ENCODE measurements at places on chromosomes 7 and 10.
A peak's percentile ranks its signal among the peaks of the same experiment; 100 is the strongest.

DNA sequence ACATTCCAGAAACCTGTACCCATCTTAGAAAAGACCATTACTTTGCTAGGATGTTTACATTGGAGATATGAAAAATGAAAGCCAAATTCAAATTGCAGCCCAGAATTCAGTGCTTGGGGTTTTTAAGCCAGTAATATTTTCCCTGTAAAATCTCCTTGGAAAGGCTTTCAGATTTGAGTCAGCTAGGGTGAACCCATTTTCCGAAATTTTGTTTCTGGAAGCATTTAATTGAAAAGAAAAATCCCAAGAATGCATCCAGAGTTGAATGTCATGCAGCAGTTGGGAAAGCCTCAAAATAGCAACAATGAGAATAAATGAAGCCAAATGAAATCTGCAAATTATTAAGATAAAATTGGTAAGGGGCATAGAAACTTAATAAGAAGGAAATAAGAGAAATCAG, 106.4 kb downstream of the BMPER start:
- DNase-seq: no peak

- DNase-seq: no peak
These were observed 79.8 kb downstream of the CHN2 start for GRCh38 chr7:29274146-29275017.

DNA sequence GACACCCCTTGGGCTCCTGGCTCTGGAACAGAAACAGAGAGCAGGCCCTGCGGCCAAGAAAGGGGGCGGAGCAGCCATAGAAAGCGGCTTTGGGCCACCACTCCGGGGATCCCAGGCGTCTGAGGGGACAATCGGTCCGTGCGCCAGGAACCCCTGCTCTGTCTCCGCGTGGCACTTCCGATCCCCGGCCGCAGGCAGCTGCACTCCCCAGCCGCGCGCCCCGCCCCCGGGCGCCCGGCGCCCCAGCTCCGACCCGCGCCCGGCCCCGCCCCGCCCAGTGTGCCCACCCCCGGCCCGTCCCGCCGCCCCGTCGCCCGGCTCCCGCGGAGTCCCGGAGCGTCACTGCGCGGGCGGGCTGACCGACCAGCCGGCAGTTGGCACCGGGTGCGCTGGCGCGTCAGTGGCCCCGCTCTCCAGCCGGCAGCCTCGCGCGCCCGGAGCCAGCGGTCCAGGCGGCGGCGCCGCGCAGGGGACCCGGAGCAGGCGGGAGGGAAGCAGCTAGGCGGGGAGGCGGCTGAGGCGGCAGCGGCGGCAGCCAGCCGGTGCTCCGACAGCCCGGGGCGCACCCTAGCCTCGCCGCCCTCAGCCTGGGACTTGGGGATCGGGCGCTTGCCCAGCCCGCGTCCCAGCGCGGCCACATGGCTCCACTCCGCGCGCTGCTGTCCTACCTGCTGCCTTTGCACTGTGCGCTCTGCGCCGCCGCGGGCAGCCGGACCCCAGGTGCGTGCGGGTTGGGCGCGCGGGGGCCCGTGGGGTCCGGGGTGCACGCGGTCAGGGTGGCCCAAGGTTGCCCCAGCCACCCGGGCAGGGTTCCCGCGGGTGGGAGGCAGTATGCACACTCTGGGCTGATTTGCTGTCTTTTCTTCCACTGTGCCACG, at the start of gene ADAMTS14:
Gene ADAMTS14, plus strand, starts transcription at position 342 of the 878 bp plus-strand sequence. Its CDS starts 297 bp downstream, at position 639.
- DNase-seq: peak; percentile 22

GRCh38 chr10:30742471-30742870, 112.9 kb upstream of the LYZL2 start:
- no peak for DNase-seq

DNA sequence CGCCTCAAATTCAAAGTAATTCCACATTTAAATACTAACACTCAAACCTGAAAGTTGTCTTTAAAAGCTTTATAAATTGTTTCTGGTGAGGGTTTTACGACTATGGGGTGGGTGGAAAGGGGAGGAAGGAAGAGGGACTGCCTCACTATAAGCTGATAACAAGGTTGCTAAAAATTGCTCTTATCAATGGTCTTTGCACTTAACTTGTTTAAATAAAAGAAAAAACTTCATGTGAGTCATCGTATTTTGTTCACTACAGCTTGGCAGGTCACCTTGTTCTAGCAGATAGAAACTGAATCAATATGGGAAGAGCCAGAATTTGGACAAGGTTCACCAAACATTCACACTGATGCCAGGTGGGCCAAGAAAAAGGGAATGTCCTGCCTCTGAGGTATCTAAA, 129.2 kb downstream of the TES start:
- no peak for DNase-seq

DNA sequence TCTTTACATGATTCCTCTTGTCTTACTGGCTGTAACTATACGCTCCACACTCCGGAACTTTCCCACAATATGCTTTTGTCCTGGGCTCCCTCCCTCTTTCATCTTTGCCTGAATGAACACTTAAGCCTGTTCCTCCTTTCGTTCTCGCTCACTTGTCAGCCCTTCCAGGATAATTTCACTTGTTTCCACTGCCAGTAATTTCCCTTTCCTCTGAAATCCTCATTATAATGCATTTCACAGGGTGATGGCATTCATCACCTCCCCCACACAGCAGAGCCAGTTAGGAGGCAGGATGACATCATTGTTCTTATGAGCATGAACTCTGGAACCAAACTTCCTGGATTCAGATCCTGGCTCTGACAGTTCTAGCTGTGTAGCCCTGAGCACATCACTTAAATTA, 372.6 kb downstream of the GPR158 start:
- DNase-seq: no peak

DNA sequence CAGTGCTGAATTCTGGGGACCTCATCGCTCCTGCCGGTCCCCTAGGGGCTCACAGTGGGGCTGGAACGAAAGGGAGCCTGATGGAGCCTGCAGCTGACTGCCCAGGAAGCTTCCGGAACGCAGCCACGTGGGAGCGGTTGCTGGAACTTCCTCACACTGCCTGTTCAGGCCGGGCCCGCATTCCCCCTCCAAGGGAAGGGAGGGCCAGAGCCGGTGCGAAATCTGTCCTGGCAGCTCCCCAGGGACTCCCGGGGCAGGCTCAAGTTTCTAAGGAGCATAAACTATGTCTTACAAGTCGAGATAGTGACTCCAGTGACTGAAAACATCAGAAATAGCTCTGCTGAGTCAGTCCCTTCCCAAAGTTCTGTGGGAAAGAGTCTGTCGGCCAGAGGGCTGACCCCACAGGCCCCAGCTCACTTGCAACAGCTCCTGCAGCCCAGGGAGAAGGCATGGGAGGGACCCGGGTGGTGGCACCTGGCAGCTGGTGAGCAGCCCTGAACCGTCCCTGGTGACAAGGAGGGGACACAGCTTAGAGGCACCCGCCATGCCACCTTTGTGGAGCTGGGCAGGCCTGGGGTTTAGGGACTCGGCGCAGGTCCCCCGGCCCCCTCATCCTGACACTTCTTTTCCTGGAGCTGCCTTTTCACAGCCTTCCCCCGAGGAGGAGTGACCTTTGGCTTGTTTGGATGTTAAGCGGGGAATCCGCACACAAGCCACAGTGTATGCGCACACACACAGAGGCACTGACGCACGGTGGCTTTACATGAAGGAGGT, 47.6 kb downstream of the PDGFA start:
- DNase-seq: no peak

DNA sequence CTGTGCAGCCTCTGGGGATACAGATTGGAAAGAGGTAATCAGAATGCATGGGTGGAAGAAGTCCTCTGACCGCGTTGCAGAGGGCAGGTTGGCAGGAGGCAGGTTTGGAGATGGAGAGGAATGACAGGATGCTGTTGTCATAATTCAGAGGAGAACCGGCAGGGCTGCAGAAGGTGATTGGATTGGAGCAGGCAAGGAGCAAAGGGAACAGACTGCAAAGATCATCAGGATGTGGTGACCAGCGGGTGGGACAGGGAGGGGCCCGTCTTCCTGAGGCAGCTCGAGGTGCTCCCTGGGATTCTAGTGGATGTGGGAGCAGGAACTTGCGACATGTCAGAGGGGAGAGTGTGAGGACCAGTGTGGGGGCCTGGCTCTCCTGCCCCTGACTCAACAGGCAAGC, 78.5 kb upstream of the PPIF start:
- no peak for DNase-seq

GRCh38 chr7:31954500-31954899, 115.7 kb downstream of the PDE1C start:
- DNase-seq: no peak

GRCh38 chr7:25802473-25802872, 349.5 kb upstream of the NFE2L3 start:
- DNase-seq: no peak

DNA sequence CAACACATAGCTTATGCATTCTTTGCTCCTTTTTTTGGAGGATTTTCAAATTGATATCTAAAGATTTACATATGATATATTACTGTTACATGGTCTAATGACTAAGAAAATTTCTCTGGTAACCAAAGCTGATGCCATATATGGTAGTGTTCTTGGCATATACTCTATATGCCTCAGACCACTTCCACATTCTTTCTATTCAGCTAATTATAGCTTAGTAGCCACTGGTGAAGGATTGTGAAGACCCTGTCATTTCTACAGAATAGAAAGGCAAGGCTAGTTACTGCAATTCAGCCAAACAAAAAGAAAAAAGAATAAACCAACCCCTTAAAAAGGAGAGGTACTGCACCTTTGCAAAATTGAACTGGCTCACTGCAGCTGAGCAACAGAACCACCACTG, 3.7 kb downstream of the PURB start:
- DNase-seq: no peak

All from NCI-H1436 (cell line).